ENCODE measurements at places on chromosomes 4 and X.

DNA sequence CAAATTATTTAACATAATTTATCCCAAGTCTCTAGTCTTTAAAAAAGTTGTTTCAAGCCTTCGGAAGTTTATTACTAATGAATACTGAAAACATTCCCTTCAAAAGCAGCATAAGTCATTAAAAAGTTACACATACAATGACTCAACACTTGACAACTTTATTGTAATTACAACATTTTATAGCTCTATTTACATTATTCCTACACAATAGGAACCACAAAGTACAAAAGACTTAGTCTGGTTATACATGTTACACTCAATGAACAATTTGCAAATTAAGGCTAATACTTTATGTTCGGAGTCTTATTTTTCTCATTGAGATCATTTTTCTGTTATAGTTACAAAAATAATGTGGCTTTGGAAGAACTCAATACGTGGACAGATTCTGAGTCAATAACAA is 114.4 kb upstream of the POF1B start:
- no peak for DNase-seq

GRCh38 chr4:110638089-110638746 is 15.3 kb upstream of the PITX2 start:
- no peak for DNase-seq

DNA sequence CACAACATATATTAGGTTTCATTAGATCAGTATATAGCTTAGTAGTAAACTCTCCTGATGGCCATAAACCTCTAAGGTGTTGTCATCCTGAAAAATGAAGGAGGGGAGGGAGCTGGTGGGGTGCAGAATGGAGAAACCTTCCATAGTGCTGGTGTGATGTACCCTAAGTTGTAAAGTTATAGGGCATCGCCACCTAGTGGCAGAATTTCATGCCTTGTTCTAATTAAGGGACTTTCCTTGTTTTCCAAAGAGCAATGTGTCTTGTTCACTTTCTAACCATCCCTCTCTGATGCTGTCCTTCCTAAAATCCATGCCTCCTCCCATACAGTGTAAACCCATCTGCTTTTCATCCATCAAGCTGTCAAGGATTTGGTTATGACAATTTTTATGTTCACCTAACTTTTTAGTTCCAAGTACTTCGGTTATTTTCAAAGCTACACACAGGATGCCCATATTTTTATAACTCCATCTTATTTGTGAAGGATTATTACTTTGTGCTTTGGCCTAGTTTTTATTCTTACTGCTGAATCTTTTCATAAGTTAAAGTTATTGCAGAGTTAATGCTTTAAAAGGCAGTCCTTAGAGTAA is 4.5 kb downstream of the NBDY start:
- peak; percentile 28 for DNase-seq

- no peak for DNase-seq
Observed at GRCh38 chr4:16438986-16439385, 212.7 kb upstream of the TAPT1 start.

- no peak for DNase-seq
Observed at GRCh38 chr4:182144626-182145333, 98.4 kb upstream of the TENM3 start.

GRCh38 chrX:9153300-9153699 is 119.4 kb upstream of the FAM9B start:
- no peak for DNase-seq

DNA sequence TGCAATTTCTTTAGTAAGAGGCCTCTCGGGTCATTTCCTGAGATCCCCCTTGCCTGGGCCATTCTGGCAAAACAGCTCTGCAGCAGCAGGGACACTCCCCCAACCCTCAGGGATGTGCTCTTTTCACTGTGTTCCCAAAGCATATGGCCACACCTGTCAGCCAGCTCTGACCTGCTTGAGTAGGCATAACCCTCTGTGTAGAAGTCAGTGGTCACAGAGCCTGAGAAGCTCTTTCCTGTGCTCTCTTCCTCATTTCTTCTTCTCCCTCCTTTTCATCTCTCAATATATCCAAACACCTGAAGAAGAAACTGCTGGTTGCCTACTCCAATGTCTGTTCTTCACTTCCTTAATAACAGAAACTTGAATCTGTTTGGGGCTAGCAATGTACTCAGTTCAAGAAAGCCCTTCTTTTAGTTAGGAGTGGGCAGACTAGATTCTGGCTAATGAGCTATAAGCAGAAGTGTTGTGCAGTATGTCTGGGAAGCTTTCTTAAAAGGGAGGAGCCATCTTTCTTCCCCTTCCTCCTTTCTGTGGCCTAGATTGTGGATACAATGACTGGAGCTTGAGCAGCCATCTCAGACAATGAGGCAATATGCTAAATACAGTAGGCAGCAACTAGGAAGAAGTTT is 73.3 kb downstream of the PRPS1 start:
- no peak for DNase-seq

DNA sequence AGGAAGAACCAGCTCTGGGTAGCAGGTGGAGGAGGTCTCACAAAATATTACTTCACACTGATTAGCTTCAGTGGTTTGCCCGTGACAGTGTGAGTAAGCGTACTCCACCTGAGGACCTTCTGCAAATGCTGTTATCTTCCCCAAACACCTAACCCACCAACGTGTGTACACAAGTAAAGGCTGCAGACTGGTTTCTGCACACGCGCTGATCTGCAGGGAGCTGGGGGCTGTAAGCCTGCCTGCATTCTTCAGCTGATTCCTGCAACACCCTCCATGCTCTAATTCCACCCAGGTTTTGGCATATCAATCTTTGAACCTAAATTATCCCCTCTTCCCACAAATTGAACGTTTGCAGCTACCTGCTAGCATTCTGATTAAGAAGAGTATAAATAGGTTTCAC is 820.2 kb downstream of the TRIML1 start:
- DNase-seq: no peak

GRCh38 chr4:81492606-81493230 is 21.0 kb upstream of the RASGEF1B start:
- no peak for DNase-seq

GRCh38 chr4:22196551-22196950 is 248.0 kb upstream of the KCNIP4 start:
- DNase-seq: no peak

DNA sequence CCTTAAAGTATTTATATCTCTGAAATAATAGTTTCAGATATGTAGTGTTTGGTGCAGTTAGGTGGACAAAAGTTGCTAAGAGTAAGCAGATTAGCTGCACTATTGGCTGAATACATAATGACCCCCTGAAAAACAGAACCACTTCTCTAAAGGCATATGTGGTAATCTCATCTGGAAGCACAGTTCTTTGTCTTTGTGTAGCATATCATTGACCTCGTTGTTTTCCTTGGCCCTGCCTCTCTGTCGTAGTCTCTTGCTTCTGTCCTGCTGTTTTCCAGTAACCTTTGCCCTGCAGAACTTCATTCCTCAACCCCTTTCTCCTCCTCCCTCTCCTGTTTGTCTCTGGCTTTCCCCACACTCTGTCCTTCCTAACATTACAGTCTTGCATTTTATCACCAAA is 41.4 kb downstream of the JADE3 start:
- no peak for DNase-seq

DNA sequence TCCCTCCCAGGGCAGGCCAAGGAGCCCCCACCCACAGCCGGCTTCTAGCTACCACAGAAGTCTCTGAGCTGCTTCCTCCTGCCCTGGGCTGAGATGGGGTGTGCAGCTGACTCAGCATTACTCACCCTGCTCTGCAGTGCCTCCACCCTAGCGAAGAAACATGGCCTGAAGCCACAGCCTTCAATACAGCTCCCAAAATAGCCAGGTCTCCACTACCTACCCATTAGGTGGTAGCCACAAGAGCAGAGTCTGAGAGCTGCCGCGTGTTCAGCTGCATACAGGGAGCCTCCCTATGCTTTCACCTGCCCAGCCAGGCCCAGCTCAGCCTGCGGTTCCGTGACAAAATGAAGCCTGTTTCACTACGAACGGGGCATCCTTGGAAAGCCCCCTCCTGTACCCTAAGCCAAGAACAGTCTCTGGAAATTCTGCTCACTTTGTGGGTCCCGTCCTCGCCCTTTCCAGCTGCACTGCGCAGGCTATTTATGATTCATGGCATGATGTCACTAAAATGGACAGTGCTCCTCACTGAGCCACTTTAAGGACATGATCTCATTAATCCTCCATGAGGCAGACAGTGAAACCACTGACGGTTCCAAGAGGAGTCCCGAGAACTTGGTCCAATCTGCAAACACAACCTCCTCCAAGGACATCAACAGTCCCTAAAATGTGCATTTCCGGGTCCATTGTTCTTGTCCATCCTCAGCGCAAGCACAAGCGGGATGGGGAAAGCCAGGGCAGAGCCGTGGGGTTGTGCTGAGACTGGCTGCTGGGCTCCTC is 20.2 kb downstream of the WDR1 start:
- peak; percentile 44 for DNase-seq

DNA sequence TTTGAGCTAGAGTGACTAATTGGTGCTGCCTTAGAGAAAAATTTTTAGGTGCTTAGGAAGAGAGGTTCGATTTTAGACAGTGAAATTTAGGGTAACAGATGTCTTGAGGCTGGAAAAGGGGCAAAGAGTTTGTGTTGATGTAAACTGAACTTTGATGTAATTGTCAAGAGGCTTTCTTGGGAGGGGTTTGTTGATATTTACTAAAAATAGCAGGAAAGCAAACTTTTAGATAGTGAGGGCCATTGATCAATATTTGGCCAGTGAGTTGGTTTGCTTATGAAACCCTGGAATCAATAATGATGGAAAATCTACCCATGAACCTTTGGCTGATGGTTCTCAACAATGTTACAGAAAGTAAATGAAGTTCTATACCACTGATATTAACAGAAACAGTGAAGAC is 537.5 kb downstream of the KCNIP4 start:
- no peak for DNase-seq

- no peak for DNase-seq
Observed at GRCh38 chr4:61934198-61934597, 734.1 kb downstream of the ADGRL3 start.

- DNase-seq: no peak
Observed at GRCh38 chrX:9471571-9471985, 6.7 kb downstream of the TBL1X start.

DNA sequence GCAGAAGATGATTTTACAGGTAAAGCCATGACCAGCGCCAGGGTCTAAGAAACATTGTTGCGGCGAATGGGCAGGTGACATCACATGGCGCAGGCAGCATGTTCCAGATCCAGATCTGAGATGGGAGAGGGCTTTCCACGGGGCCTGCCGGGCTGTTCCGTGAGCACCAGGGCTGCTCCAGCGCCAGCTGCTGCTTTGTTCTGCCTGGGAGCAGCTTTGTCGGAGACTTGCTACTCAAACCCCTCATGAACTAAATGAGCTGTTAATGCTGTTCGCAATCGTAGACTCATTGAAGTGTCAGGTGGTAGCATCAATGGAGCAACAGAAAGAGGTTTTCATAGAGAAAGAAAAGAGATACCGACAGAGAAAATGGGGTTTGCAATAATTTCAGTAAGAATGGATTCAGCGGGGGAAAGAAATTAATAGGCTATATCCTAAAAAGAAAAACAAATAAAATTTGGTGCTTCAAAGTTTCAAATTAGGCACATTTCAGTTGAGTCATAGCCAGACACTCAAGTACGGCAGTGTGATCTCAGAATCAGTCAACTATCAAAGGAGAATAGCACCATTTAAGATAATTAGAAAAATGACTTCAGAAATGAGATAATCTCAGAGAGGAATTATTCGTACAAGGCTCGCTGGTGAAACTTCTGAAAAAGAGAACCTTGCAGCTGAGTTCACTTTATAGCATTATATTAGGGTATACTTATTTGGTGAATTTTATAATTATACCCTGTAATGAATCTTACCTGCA is 23.9 kb downstream of the SORBS2 start:
- DNase-seq: no peak

DNA sequence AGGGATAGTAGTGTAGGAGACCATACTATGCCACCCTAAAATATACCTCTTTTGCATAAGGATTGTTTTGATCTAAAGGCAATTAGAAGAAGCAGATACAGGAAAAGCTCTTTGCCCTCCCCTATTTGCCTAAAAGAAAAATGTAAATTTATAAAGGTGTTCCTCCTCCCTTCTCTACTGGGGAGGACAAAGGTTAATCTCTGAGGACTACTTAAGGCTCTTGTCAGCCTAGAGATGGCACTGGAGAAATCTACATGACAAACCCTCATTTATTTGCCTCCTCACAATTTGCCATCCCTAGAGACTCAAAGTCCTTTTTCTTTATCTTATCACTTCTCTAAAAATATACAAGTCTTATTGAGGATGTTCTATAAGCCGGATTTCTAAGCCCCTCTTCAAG is 1021.8 kb downstream of the STPG2 start:
- no peak for DNase-seq

DNA sequence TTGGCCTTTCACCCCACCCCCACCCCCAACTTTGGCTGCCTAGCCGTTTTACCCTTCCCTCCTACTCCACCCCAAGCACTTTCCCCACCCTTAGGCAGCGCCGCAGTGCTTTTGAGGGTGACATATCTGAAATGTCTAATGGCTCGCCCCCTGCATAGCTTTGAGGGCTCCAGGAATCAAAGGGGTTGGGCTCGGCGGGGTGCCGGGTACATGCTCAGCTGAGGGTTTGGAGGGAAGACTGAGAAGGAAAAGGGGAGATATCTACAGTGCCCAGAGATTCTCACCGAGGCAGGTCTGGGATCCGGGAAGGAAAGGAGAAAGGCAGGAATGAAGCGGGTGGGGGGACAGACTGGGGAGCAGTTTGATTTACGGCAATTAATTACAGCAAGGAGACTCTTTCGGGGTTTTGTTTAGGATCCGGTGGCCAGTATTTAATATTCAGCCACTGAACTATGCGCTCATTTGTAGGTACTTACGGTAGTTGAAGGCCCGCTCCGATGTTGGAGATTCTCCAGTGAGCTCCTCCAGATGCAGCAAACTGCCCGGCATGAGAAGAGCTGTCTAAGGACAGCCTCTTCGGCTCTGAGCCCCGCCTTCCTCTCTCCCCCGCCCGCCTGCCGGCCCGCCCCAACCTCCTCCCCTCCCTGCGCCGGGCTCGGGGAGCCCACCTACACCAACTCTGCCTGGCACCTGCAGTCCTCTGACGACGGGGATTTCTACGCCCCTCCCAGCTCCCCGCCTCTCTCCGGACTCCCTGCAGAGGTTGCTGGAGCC is at the start of gene IGSF1:
Gene IGSF1, minus strand, starts transcription at position 569 of the 774 bp plus-strand sequence. CDS start 2,632 bp downstream, outside the sequence.
- no peak for DNase-seq
